ENCODE measurements at places on chromosomes 5 and 9.

DNA sequence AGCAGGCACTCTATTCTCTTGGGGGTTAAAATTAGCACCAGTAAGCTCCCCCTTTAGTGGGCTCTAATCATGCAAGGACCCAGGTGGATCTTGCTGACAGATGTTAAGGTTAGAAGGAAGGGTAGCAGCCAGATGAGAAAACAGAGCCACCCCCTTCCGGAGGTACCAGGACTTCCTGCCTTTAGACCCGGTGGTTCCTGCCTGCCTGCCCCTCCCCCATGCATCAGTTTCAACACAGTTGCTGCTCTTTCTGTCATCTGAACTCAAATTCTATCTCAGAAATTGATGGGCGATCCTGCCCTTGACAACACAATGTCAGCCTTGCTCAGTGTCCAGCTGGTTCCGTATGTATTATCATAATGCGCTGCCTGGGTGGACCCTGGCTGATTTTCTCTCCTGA is 287.3 kb downstream of the EBF1 start:
- peak; percentile 60 for DNase-seq

DNA sequence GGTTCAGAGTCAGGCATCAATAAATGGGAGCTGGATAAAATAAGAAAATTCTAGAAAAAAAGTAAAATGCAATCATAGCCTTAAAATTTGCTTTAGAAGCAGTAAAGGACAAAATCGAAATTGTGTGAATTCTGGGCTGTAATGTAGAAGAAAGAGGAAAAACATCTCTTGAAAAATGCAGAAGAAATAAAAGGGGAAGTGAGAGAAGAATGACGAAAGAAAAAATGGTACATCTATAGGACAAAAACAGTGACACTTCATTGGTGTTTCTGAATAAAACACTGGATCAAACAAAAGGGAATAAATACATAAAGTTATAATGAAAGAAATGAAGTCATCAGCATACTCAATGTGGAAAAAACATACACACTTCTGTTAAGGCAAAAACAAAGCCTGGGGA is 642.3 kb downstream of the ACTL7B start:
- no peak for DNase-seq

DNA sequence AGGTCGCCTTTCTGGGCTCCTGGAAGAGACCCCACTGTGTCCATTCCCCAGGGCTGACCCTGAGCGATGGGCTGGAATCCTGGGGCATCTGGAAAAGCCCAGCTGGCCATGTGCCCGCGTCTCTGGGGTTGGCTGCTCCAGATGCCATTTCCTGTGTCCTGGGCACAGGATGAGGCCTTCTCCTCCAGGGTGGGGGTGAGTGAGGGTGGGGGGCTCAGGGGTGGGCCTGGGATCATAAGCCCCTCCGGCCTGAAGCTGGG is 30.7 kb downstream of the PAEP start:
- DNase-seq = no peak

DNA sequence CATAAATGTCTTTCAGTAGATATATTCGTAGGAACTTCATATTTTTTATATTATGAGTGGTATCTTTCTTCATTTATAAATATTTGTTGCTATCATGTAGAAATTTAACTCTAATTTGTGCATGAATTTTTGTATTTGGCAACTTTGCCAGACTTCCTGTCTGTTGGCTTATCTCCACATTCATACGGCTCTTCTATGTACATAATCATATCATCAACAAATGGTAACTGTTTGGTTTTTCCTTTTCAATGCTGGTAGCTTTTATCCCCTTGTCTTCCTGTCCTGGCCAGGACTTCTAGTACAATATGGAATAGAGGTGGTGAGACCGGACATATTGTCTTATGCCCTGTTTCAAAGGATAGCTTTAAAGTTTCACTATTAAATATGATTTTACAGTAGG is 132.3 kb upstream of the COL5A1 start:
- no peak for DNase-seq

DNA sequence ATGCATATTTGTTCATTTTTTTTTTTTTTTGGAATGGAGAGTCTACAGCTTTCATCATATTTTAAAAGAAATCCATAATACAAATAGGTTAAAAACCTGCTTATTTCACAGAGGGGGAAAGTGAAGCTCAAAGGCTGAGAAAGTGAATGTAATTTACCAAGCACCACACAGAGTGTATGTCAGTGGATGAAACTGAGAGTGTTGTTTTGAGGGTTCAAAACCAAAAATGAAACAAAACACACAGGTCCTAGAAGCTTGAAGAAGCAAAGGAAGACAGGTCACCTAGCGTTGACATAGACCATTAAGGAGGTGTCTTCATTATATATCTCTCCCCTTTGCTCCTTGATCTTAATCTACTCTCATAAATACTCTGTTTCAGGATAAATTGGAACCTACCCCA is 7.5 kb downstream of the NMUR2 start:
- no peak for DNase-seq

GRCh38 chr5:61313960-61314681 is 17.9 kb upstream of the ZSWIM6 start:
- DNase-seq = no peak

GRCh38 chr9:128548876-128549275 is 3.5 kb upstream of the SPTAN1 start:
- DNase-seq = no peak

DNA sequence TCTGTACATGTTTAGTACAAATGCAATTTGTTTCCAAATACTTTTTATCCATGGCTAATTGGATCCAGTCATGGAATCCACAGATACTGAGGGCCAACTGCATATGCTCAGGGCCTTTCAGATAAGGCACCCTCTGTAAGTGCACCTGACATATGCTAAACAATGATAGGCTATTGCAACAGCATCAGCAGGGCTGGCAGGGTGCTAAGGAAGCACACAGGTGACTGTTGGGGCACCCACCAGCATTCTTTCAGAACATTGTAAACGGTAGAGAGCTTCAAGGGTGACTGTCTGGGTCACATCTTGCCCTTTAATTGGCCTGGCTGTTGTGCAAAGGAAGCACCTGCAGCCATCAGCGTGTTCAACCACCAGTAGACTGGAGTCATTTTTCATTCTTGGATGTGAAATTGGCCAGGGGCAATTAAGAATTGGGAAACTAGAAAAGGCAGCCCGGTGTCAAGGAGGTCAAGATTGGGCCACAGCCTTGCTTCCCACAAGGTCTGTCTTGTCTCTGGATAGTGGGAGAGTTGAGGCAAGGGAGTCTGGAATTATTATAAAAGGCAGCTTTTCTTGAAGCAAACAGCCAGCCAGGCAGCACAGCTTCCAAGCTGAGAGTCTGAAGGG is 129.3 kb upstream of the RAI14 start:
- DNase-seq = no peak

- no peak for DNase-seq
Measured at GRCh38 chr9:76808636-76809035, 44.4 kb downstream of the PCA3 start.

DNA sequence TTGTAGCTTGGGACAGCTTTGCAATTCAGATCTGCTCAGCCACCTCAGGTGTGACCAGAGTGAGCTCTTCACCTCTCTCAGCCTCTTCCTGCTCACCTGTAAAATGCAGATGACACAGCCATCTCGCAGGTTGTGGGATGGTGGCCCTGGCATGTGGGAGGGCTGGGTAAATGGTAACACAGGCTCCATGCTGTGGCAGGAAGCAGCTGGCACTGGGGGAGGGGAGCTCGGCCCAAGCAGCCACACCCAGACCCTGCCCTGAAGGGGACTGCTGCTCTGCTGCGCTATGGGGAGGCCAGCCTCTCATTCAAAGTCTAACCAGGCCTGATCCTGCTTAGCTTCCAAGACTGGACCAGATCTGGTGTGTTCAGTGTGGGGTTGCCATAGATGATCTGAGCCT is 24.1 kb downstream of the PHF2 start:
- no peak for DNase-seq

DNA sequence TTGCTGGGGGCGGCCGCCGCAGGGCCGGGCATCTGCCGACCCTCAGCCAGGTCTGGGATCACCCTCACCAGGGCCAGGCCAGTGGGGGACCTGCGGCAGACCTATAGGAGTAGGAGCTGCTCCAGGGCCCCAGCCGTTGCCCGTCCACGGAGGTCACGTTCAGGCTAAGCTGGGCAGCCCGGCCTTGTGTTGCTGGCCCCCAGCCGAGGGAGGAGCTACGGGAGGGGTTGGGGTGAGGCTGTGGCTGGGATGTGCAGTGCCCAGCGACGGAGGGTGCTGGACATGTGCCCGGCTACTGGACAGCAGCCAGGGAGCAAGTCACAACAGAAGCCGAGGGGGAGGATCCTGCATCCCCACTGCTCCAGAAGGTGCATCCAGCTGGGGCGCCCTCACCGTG is 39.6 kb upstream of the SLC6A19 start:
- DNase-seq = no peak

GRCh38 chr9:30280229-30280900 is 2104.1 kb upstream of the ACO1 start:
- DNase-seq = no peak

DNA sequence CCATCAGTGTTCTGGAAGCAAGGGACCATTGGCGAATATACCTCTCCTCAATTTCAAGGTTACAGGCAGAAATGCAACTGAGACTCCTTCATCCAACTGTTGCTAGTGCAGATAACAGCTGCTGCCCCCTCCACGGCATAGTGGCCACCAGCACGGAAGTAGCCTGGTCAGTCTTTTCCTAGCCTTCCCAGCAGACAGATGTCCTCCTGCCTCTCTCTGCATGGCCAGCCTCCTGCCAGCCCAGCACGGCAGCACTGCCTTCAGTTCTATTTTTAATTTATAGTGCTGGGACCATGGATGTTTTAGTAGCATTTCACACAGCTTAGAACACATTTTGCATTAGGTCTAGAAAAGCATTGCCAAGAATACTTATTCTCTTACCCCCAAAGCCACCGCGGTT is 188.6 kb downstream of the CFAP90 start:
- no peak for DNase-seq

- DNase-seq = no peak
Measured at GRCh38 chr5:5341531-5342292, 80.8 kb upstream of the ICE1 start.

GRCh38 chr5:38636626-38637025 is 80.2 kb upstream of the LIFR start:
- DNase-seq = no peak

GRCh38 chr5:157049605-157050004 is 9.3 kb downstream of the HAVCR1 start:
- DNase-seq = no peak

GRCh38 chr5:138077064-138077696 is 6.7 kb upstream of the WNT8A start:
- peak; percentile 43 for DNase-seq

- no peak for DNase-seq
Measured at GRCh38 chr9:101524371-101524770, 9.3 kb upstream of the RNF20 start.

GRCh38 chr9:8855046-8855445 is 1055.5 kb upstream of the DMAC1 start:
- DNase-seq = no peak

GRCh38 chr9:121721058-121721350 is 69.6 kb downstream of the DAB2IP start:
- DNase-seq = no peak

GRCh38 chr9:100473276-100474081 is 530 bp downstream of the TMEFF1 start:
- DNase-seq = peak; percentile 33

GRCh38 chr5:139335811-139336210 is 5.8 kb upstream of the PAIP2 start:
- DNase-seq = no peak

GRCh38 chr9:133641396-133641655 is 5.2 kb downstream of the DBH start:
- DNase-seq = no peak

DNA sequence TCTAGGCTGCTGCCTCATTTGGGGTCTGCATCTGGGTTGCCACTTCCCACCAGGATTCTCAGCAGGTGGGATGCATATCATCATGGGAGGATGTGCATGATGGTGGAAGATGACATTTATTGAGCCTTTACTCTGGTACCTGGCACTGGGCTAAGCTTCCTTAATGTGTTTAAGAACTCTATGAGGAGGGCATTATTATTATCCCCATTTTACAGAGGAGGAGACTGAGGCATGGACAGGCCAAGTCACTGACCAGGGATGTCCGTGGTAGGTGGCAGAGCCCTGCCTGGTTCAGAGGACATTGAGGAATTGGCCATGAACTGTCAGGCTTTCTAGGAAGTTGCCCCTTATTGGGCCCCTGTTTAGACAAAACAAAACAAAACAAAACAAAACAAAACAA is 31.1 kb upstream of the TIFAB start:
- no peak for DNase-seq

DNA sequence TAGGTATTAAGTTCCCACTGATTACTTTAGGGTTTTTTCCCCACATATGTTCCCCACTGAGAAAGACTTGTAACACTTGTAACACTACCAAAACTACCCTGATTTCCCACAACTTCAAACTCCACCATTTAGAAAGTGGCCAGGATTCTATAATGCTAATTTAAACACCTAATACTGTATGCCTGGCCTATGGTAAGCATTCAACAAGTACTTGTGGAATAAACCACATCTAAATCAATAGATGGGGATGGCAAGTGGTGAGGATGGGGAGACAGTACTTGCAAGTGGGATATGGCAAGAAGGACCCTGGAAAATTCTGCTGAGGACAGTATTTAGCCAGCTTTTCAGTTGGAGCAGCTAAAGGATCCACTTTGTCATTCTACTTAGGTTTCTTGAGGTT is 210.7 kb downstream of the EBF1 start:
- no peak for DNase-seq

GRCh38 chr5:15956622-15957021 is 223.0 kb downstream of the MARCHF11 start:
- no peak for DNase-seq

DNA sequence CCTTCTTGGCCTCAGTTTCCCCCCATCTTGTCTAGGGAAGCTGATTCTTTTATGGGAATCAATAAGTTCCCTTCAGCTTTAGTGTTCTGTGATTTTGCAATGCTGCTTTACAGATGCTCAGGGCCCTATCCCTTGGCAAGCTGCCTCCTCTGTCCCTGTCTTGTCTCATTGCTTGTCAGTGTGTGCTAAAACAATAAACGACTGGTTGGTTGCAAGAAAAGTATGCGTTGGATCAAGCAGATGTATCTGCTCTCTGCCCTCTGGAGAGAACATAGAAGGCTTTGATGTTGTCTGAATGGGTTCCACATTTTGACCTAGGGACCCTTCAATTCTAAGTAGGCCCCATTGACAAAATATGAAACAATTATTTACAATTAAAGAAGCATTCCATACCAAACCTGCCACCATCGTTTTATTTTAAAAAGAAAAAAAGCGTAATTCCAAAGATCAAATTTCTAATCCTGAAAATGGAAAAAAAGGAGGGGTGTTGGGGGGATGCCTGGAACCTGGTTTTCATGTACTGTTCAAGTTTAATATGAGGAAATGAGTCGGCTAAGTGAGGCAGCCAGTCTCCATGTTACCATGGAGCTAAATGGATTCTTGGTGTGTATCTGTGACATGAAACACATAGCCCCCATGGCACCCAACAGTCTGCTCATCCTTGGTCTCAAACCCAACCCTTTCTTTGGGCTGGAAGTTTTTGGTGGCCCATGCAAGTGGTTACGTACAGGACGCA is 31.2 kb upstream of the TARS1 start:
- DNase-seq = no peak

DNA sequence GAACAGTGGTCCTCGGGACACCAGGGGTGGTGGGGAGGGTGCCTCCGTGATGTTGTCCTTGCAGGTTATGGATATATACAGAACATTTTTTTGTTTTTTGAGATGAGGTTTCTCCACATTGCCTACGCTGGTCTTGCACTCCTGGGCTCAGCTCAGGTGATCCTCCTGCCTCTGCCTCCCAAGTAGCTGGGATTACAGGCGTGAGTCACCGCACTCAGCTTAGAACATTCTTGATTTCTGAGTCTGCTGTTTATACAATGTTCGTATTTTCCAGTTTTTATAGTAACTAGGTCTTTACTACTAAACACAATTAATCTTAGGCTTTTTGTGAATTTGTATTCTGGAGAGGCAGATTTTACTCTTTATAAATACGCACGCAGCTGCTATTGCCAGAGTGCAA is 6.0 kb downstream of the PMPCA start:
- no peak for DNase-seq
